ENCODE measurements at places on chromosomes 3 and 15. TPM values are rescaled to one million over a fixed set of nuclear protein-coding genes. Genes with fewer than 3 reads are reported as not detected.

Gene STIMATE
- 21.2 TPM for total RNA-seq

Gene ULK3
- total RNA-seq, result 12.5 TPM

Gene CACNA1D
- total RNA-seq, result not detected

Gene LNP1
- total RNA-seq, result 1.6 TPM

Gene SPTBN5
- 0.20 TPM for total RNA-seq

DNA sequence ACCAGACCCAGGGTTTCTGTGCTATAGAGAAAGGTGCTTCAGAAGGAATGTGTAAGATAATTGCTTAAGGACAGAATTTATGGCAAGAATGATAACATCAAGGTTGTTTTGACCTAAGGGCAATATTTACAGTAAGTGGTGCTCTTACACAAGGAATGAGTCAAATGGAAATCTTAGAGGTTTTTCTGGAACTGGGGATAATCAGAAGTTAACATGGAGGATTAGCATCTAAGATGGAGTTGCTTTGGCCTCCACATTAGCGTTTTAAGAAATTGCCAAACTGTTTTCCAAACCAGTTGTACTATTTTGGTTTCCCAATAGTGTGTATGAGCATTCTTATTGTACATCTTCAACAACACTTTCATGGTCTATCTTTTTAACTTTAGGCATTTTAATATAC lies 3.1 kb downstream of the WDR93 start:
- H3K36me3 ChIP-seq, result no peaks in the 10 kb centered on the region
- peaks cover 3% of the 10 kb centered on the region for H3K27me3 ChIP-seq
- no peak overlapping the region for H3K4me3 ChIP-seq
- H3K27ac ChIP-seq, result no peak overlapping the region
- peaks cover 17% of the 10 kb centered on the region for H3K4me1 ChIP-seq

DNA sequence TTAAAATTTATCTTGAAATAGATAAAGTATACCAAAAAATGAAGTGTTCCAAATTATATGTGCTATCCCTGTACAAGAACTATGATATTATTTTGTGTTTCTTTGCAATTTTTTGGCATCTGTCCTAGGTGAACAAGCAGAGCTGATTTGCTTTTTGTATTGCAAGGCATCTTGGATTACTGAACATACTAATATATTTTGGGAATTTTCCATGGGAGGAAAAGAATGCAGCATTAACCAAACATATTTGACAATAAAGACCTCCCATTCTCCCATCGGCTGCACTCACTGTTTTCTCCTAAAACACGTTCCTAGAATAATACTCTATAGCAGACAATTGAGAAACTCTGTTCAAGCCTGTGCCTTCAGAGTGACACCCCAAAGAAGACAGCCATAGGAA lies 265.1 kb upstream of the ALCAM start:
- no peaks in the 10 kb centered on the region for H3K27me3 ChIP-seq
- H3K4me3 ChIP-seq, result no peak overlapping the region
- H3K27ac ChIP-seq, result no peak overlapping the region
- DNase-seq, result no peak

- H3K36me3 ChIP-seq, result no peaks in the 10 kb centered on the region
- H3K4me3 ChIP-seq, result no peak overlapping the region
- H3K27me3 ChIP-seq, result peaks cover 16% of the 10 kb centered on the region
- DNase-seq, result peak; percentile 38
These were observed 86.0 kb downstream of the ECT2 start for GRCh38 chr3:172836390-172836997.

DNA sequence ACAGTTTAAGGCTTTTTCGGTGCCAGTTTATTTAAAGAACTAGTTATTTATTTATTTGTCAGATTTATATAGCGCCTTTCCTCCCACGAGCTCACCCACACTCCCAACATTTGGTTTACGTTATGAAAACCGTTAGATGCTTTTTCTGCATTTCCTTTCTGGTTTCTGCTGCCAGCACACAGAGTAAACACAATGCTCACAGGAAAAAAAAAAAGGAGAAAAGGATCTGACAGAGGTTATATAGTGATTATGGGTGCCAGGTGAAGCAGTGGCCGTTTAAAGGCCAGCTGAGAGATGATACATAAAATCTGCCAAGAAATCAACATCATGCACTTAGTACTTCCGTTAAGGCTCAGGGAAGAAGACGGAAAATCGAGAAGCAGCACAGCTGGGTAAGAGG lies 37.9 kb downstream of the ETV5 start:
- peaks cover 34% of the 10 kb centered on the region for H3K36me3 ChIP-seq
- peak overlapping the region; percentile 37 for H3K27ac ChIP-seq
- H3K27me3 ChIP-seq, result no peaks in the 10 kb centered on the region
- H3K4me3 ChIP-seq, result no peak overlapping the region
- peaks cover 16% of the 10 kb centered on the region for H3K4me1 ChIP-seq

DNA sequence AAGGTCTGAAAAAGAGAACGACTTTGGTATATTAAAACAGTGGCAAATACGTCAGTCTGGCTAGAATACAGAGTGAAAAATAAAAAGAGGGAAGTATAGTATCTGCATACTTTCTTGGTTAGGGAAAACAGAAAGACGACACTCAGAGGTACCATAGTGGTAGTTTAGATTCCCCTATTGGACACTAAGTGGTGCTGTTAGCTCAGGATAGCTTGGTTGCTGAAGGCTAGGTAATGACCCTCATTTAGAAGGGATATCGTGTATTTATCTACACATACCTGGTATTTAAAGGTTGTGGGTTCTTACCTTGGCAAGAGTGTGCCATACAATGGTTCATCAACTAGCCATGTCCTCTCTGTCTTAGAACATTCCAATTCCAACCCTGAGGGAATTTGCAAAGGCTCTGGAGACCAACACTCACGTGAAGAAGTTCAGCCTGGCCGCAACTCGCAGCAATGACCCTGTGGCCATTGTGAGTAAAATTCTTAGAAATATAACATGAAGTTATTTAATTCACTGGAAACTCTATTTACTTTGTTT lies 31.0 kb downstream of the TMOD2 start:
- H3K27ac ChIP-seq, result no peak overlapping the region
- H3K27me3 ChIP-seq, result no peaks in the 10 kb centered on the region
- H3K36me3 ChIP-seq, result peaks cover 28% of the 10 kb centered on the region
- H3K4me1 ChIP-seq, result no peaks in the 10 kb centered on the region
- no peak overlapping the region for H3K4me3 ChIP-seq
- DNase-seq, result no peak

GRCh38 chr15:74958908-74959585 lies 2.5 kb upstream of the RPP25 start:
- no peak for DNase-seq
- peaks cover 14% of the 10 kb centered on the region for H3K27me3 ChIP-seq
- peak overlapping the region; percentile 90 for H3K4me3 ChIP-seq

- DNase-seq, result peak; percentile 61
- H3K4me1 ChIP-seq, result peaks cover 48% of the 10 kb centered on the region
- peaks cover 2% of the 10 kb centered on the region for H3K27me3 ChIP-seq
- H3K36me3 ChIP-seq, result no peaks in the 10 kb centered on the region
- H3K27ac ChIP-seq, result peak overlapping the region; percentile 72
These were observed 4.6 kb upstream of the DENND4A start for GRCh38 chr15:65796610-65797078.

DNA sequence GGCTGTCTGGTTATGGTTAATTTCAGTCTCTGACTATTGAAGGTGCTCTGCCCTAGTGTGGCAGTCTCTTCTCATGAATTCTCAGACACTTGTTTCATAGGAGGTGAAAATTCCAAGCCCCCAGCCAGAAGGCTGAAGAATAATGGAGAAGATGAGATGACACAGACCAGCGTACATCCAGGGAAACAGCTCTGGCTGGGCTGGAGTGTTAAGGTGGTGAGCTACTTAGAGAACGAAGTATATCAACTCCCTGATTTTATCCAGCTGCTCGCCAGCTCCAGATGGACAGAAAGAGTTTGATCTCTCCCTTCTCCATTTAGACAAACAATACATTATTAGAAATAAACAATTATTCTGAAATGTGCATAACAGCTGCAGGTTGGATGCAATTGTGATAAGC lies 494.5 kb upstream of the RGMA start:
- H3K36me3 ChIP-seq, result no peaks in the 10 kb centered on the region
- no peak overlapping the region for H3K4me3 ChIP-seq
- no peak for DNase-seq
- H3K4me1 ChIP-seq, result no peaks in the 10 kb centered on the region
- H3K27ac ChIP-seq, result no peak overlapping the region

DNA sequence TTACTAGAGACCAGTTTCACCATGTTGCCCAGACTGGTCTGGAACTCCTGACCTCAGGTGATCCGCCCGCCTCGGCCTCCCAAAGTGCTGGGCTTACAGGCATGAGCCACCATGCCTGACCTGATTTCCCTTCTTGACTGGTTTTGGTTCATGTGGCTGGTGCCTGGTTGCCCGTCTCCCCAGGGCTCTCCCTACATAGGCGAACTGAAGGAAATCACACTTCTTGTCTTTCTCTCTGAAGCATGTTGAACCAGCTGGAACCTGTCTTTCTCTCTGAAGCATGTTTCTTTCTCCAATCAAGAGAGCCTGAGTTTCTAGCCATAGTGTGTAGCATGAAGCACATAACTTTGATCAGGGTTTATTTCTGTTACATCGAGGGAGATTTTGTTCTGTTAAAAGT lies 16.3 kb upstream of the SAMD7 start:
- H3K27ac ChIP-seq, result no peak overlapping the region
- H3K4me3 ChIP-seq, result no peak overlapping the region
- peaks cover 2% of the 10 kb centered on the region for H3K27me3 ChIP-seq

GRCh38 chr15:75696311-75696720 lies 16.3 kb downstream of the CSPG4 start:
- H3K4me1 ChIP-seq, result peaks cover 84% of the 10 kb centered on the region
- DNase-seq, result no peak
- peak overlapping the region; percentile 30 for H3K4me3 ChIP-seq
- H3K36me3 ChIP-seq, result peaks cover 21% of the 10 kb centered on the region

DNA sequence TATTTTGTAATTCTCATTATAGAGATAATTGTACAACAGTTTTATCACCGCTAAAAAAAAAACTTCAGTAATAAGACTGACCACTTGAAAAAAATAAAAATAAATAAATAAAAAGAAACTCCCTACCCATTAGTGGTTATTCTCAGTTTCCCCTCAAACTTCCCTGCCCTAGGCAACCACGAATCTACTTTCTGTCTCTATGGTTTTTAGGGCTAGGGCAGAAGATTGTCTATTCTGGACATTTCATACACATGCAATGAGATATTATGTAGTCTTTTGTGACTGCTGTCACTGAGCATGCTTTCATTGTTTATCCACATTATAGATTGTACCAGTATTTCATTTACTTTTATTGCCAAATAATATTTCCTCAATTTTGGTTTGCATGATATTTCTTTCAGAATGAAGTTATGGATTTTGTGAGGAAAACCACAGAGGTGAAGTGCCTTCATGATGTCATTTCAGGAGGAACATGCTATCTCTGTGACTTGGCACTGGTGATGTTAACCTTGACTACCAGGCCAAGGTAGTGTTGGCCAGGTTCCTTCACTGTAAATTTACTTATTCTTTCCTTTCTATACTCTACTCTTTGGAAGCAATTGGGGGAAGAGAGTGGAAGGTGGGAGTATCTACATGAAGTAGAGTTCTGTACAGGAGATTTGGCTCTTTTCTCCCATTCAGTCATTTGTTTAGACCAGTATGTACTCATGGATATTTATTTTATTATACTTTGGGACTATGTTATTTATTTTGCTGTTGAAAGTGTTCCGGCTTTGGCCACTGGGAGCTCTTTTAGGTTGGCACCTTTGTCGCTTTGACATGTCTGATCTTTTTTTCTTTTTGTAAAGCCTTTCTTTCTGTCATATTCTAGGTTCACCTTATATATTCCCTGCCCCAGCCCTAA lies 86.3 kb downstream of the GMPS start:
- no peak overlapping the region for H3K27ac ChIP-seq
- H3K4me1 ChIP-seq, result peaks cover 5% of the 10 kb centered on the region
- no peak for DNase-seq
- peaks cover 21% of the 10 kb centered on the region for H3K36me3 ChIP-seq
- peaks cover 2% of the 10 kb centered on the region for H3K27me3 ChIP-seq
- H3K4me3 ChIP-seq, result no peak overlapping the region

- peaks cover 48% of the 10 kb centered on the region for H3K4me1 ChIP-seq
- no peak overlapping the region for H3K4me3 ChIP-seq
- peak; percentile 15 for DNase-seq
- H3K27me3 ChIP-seq, result no peaks in the 10 kb centered on the region
These were observed 17.9 kb downstream of the STT3B start for GRCh38 chr3:31550452-31551251.

DNA sequence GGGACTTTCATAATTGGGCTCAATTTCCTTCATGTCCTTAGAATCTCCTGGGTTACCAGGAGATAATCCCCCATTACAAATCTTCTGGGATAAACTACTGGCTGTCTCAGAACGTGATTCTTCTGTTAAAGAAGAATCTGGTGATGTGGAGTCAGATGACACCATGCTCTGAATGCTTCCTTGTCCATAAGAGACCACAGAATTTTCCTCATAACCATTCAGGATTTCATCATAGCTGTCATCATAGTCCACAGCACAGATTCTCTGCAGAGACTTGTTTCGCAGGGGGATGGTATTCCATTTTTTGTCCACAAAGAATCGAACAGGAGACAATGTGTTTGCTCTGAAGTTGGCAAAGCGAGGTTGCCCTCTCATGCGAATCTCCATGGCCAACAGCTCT lies 109.8 kb upstream of the TSPAN3 start:
- peaks cover 1% of the 10 kb centered on the region for H3K27me3 ChIP-seq
- H3K27ac ChIP-seq, result no peak overlapping the region
- H3K4me3 ChIP-seq, result no peak overlapping the region

- no peak overlapping the region for H3K27ac ChIP-seq
- no peak overlapping the region for H3K4me3 ChIP-seq
- no peaks in the 10 kb centered on the region for H3K27me3 ChIP-seq
- DNase-seq, result no peak
These were observed 206.1 kb upstream of the DPH6 start for GRCh38 chr15:35752134-35752466.

Data from HFFc6 (cell line).